Gastrocnemius medialis (tissue), 4 donors: ENCODE measurements at places on chromosomes 16 and 17.

DNA sequence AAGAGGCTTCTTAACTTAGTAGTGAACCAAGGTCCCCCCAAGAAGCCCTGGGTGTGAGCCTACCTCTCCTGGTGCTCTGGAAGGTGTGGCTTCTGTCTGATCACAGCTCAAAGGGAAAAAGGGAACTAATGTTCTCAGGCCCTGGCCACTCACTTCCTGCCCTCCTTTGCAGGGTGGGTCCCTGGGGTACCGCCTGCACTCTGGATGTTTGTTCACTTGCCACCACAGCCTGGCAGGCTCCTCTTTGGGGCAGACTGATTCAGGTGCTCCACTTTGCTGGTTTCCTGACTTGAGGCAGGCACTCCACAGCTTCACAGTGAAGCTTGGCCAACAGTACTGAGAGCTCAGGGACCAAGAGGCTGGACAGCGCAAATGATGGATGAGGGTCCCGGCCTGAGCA, 5.9 kb upstream of the MYO15A start:
- H3K27ac ChIP-seq: no peak overlapping the region
- H3K27me3 ChIP-seq: no peaks in the 10 kb centered on the region
- no peaks in the 10 kb centered on the region for H3K4me1 ChIP-seq

- H3K27me3 ChIP-seq: no peaks in the 10 kb centered on the region
- no peak for DNase-seq
- H3K4me1 ChIP-seq: no peaks in the 10 kb centered on the region
- H3K27ac ChIP-seq: no peak overlapping the region
- H3K4me3 ChIP-seq: no peak overlapping the region
- H3K36me3 ChIP-seq: no peaks in the 10 kb centered on the region
Measured at GRCh38 chr16:49463529-49463928, 89.9 kb downstream of the C16orf78 start.

DNA sequence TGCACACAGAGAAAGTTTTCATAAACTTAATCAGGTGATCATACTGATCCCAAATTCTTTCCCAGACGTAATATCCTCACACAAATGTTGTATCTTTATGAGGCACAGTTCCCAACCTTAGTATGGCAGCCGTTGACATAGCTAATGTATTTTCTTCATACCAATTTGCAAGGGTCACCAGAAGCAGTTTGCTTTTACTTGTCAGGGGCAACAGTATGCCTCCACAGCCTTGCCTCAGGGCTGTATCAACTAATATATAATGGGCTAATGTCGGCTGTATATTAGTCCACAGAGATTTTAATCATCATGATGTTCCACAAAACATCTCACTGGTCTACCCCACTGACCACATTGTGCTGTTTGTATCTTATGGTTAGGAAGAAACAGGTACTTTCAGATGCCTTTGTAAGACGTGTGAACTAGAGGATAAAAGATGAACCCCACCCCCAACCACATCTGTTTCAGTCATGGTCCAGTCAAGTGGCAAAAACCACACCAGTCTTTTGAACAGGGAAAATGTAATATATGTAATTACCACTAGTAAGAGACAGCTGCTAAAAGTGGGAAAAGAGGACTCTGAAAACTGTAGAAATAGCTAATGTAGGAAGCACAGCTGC, 55.2 kb downstream of the GAN start:
- no peak overlapping the region for H3K4me3 ChIP-seq
- DNase-seq: no peak
- H3K4me1 ChIP-seq: no peaks in the 10 kb centered on the region
- H3K27ac ChIP-seq: no peak overlapping the region
- no peaks in the 10 kb centered on the region for H3K27me3 ChIP-seq

- H3K36me3 ChIP-seq: no peaks in the 10 kb centered on the region
- H3K4me1 ChIP-seq: no peaks in the 10 kb centered on the region
- no peak overlapping the region for H3K27ac ChIP-seq
- no peak for DNase-seq
- no peaks in the 10 kb centered on the region for H3K27me3 ChIP-seq
Measured at GRCh38 chr17:8877984-8878383, 10.5 kb upstream of the PIK3R6 start.

DNA sequence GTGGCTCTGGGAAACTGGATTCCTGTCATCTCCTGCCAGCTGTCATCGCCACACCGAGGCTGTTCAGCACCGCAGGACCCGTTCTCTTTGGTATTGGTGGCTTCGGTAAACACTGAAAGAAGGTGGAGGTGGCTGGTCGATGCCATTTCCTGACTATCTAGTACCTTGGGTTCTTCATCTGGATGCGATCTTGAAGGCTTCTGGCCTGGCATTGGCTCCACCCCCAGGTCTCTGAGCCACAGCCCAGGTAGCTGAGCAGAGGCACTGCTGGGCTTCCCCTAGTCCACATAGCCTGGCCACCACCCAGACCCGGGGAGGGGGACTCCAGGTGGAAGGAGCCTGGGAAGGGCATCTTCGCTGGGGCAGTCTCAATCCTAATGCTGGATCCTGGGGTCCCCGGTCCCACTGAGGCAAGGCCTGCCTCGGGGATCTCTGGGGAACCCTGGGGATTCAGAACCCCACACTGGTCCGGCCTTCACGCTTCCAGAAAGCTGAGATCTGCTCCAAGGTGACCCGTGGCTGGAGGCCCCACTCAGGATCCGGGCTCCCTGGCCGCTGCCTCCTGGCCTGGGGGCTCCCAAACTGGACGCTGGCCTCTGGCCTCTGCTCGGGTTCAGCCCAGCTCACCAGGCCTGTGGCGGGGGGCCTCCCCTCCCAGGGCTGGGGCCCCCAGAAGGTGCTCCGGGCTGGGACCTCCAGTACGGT, 1.8 kb downstream of the C16orf54 start:
- no peak for DNase-seq
- no peaks in the 10 kb centered on the region for H3K27me3 ChIP-seq
- H3K27ac ChIP-seq: no peak overlapping the region
- no peaks in the 10 kb centered on the region for H3K4me1 ChIP-seq
- no peak overlapping the region for H3K4me3 ChIP-seq

DNA sequence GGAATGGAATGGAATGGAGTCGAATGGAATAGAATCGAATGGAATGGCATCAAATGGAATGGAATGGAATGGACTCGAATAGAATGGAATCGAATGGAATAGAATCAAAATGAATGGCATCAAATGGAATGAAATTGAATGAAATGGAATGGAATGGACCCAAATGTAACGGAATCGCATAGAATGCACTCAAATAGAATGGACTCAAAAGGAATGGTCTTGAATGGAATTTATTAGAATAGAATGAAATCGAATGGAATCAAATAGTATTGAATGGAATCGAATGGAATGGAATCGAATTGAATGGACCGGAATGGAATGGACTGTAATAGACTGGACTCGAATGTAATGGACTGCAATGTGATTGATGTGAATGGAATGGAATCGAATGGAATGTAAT, 501.4 kb upstream of the WSB1 start:
- no peak for DNase-seq
- no peak overlapping the region for H3K4me3 ChIP-seq
- H3K4me1 ChIP-seq: no peaks in the 10 kb centered on the region
- no peak overlapping the region for H3K27ac ChIP-seq
- H3K27me3 ChIP-seq: no peaks in the 10 kb centered on the region

DNA sequence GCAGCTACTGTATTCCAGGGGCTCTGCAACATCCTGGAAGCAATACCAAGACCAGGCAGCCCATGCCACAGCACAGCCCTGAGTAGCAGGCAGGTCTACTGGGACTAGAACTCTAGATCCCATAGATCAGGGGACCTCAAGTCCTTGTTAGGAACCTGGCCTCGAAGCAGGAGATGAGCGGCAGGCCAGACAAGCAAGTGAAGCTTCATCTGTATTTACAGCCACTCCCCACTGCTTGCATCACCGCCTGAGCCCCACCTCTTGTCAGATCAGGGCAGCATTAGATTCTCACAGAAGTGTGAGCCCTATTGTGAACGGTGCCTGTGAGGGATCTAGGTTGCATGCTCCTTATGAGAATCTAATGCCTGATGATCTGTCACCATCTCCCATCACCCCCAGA, 295.7 kb upstream of the TNRC6C start:
- no peak overlapping the region for H3K27ac ChIP-seq
- no peaks in the 10 kb centered on the region for H3K4me1 ChIP-seq
- H3K4me3 ChIP-seq: no peak overlapping the region

DNA sequence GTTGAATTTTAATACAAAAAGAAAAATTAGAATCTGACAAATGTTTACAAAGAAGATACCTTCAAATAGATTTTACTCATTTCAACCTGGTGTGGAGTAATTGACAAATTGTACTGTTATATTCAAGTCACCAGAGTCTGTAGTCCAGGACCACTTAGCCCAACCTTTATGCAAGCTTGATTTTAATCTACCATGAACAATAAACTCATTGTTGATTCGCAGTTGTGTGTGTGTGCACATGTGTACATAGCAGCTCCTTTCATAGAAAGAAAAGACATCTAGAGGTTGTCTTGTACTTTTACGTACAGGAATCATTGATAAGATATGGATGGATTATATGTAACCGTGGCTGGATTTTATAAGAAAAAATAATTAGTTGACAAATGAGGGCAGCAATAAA, 20.7 kb upstream of the LRRC37A start:
- no peak for DNase-seq
- H3K4me1 ChIP-seq: no peaks in the 10 kb centered on the region
- no peak overlapping the region for H3K27ac ChIP-seq
- no peak overlapping the region for H3K4me3 ChIP-seq
- H3K27me3 ChIP-seq: no peaks in the 10 kb centered on the region

DNA sequence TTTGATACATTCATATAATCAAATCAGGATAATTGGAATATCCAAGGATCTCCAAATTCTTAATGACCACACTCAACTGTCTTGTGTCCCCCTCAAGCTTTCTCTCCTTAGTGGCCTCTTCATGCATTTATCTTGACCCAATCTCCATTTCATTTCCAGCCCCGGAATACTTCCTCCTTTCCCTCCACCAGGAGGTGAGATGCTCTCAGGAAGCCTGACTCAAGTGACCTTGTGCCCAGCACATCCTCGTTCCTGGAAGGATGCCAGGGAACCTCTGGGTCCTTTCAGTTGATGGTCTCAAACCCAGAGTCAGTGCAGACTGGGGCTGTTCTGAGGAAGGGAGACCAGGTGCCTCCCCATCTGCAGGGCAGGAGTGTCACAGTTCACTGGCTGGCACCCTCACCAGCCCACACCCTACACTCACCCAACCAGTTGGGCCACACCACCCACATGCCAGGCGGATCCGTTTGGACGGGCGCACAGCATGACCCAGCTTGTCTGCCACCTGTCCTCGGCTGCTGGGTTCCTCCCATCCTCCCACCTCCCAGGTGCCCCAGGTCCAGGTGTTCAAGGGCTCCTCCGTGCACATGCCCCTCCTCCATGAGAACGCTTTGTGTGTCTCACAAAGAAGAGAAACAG, 14.0 kb upstream of the EMP2 start:
- no peaks in the 10 kb centered on the region for H3K36me3 ChIP-seq
- DNase-seq: no peak
- no peak overlapping the region for H3K4me3 ChIP-seq
- H3K4me1 ChIP-seq: no peaks in the 10 kb centered on the region
- no peak overlapping the region for H3K27ac ChIP-seq
- no peaks in the 10 kb centered on the region for H3K27me3 ChIP-seq

- H3K27ac ChIP-seq: peak overlapping the region; percentile 97
- H3K36me3 ChIP-seq: no peaks in the 10 kb centered on the region
- no peaks in the 10 kb centered on the region for H3K27me3 ChIP-seq
- DNase-seq: no peak
- peak overlapping the region; percentile 88 for H3K4me3 ChIP-seq
- peaks cover 31% of the 10 kb centered on the region for H3K4me1 ChIP-seq
Measured at GRCh38 chr16:67184453-67184994, 761 bp upstream of the MATCAP1 start.

DNA sequence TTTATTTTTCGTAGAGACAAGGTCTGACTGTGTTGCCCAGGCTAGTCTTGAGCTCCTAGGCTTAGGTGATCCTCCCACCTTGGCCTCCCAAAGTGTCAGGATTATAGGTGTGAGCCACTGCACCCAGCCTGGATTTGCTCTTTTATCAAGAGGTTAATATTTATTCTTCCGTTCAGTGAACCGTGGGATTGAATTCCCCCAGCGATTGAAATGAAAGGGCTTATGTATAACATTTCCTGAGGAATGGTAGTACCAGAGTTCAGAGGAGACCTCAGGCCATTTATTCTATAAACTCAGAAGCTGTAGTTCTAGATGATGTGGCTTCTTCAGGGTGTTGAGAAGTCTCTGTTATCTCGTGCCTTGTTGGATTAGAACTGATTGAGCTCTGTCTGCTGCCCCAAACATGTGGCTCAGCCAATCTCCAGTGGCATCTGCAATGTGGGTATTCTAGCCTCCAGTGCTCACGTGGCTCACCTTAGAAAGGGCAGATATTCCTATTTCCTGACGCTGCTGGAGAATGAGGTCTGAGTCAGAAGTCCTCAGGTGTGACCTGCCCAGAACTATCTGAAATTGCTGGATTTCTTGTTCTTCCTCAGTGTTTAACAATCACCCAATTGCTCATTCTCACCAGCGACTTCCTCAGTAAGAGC, 22.5 kb downstream of the HMOX2 start:
- no peak for DNase-seq
- no peaks in the 10 kb centered on the region for H3K27me3 ChIP-seq
- peaks cover 31% of the 10 kb centered on the region for H3K4me1 ChIP-seq
- H3K36me3 ChIP-seq: no peaks in the 10 kb centered on the region
- H3K4me3 ChIP-seq: no peak overlapping the region

GRCh38 chr17:17560975-17561374, 30.5 kb downstream of the PEMT start:
- no peak overlapping the region for H3K4me3 ChIP-seq
- no peak for DNase-seq
- H3K4me1 ChIP-seq: peaks cover 40% of the 10 kb centered on the region
- no peaks in the 10 kb centered on the region for H3K36me3 ChIP-seq
- peak overlapping the region; percentile 74 for H3K27ac ChIP-seq

GRCh38 chr16:12160249-12160648, 183.7 kb downstream of the SNX29 start:
- no peaks in the 10 kb centered on the region for H3K4me1 ChIP-seq
- no peaks in the 10 kb centered on the region for H3K27me3 ChIP-seq
- no peak for DNase-seq
- H3K27ac ChIP-seq: no peak overlapping the region
- H3K36me3 ChIP-seq: no peaks in the 10 kb centered on the region

- peaks cover 6% of the 10 kb centered on the region for H3K36me3 ChIP-seq
- no peak for DNase-seq
- no peak overlapping the region for H3K27ac ChIP-seq
- H3K4me3 ChIP-seq: peak overlapping the region; percentile 73
- peaks cover 43% of the 10 kb centered on the region for H3K4me1 ChIP-seq
Measured at GRCh38 chr17:28725660-28726225, 290 bp downstream of the TLCD1 start.
